NCI-H748 treated with DMSO at 0.1 percent for 48 hours (cell line): ENCODE measurements at places on chromosomes 3 and 15.

GRCh38 chr15:45136378-45136764, 6.6 kb downstream of the DUOX1 start:
- no peak for DNase-seq

DNA sequence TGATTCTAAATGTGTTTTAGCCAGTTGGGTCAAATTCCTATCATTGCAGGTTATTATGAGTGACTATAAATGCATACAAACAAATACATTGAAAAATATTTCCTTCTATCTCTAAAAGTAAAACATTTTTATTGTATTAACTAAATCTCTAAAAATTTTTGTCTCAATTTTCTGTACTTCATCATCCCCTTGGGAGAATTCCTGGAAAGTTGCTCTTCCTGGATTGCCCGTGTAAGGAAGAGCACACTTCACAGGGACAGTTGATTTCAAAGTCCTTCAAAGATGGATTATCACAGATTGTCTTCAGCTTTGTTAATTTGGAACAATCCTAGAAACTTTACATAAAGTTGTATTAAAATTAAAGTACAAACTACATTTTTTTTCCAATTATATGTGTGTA, 595.6 kb downstream of the ROBO1 start:
- no peak for DNase-seq

DNA sequence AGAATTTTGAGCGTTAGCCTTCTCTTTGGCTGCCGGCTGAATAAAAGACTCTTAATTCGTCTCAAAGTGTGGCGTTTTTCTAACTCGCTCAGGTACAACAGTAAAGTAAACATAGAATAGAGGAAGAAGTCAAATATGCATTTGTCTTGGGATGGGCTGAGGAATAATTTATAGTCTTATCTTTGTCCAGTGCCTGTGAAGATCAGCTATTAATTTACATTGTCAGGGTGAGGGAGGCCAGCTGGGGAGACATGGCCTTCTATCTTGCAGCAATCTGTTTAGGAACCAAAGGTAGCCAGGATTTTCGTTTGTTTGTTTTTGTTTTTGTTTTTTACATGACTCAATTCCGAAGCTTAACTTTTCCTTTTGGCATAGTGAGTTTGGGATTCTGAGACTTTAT, 100.2 kb downstream of the VPS8 start:
- no peak for DNase-seq

DNA sequence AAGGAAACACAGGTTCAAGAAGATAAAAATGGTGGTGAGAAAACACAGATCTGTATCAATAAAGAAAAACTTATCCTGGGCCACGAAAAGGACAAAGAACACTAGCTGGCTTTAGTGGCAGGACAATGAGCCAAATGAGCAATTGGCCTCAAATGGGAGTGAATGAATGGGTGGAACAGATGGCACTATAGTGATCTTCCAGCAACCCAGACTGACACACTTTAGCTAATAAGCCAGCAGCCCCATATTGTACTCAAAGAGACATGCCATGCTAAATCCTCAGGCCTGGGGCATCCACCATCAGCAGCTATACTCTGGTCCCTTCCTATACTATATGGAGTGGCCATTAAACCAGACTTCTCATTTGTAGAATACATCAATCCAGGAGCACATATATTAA, 60.0 kb upstream of the GADL1 start:
- no peak for DNase-seq

DNA sequence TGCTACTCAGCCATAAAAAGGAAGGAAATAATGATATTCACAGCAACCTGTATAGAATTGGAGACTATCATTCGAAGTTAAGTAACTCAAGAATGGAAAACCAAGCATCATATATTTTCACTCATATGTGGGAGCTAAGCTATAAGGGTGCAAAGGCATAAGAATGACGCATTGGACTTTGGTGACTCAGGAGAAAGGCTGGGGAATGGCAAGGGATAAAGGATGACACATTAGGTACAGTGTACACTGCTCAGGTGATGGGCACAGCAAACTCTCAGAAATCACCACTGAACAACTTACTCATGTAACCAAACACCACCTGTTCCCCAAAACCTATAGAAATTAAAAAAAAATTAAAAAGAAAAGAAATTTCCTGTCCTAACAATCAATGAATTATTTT, 42.7 kb downstream of the ALCAM start:
- DNase-seq = no peak

GRCh38 chr15:74449095-74449494, 11.9 kb downstream of the UBL7 start:
- DNase-seq = no peak

- DNase-seq = no peak
Observed at GRCh38 chr3:110456001-110456400, 615.6 kb upstream of the NECTIN3 start.

GRCh38 chr15:81723113-81723651, 322.6 kb downstream of the MEX3B start:
- DNase-seq = no peak

GRCh38 chr3:8657804-8658305, 13.3 kb upstream of the SSUH2 start:
- DNase-seq = no peak

DNA sequence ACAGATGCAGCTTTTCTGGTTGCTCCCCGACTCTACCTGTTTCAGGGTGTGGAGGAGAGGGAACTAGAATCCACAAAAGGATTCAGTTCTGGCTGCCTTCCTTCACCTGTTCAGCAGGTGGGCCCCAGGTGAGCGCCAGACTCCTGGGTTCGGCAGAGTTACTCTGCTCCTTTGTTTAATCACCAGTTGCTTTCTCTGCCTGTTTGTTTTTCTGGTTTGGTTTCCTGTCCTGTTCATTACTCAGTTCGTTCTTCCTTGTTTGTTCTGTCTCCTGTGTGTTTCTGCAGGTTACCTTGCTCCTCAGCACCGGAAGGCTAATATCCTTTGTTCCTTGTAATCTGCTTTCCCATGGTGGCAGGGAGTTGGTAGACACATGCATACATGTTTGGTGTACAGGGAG, 508.5 kb upstream of the ATP11B start:
- peak; percentile 84 for DNase-seq

- no peak for DNase-seq
Observed at GRCh38 chr3:7536921-7537320, 676.0 kb downstream of the GRM7 start.

DNA sequence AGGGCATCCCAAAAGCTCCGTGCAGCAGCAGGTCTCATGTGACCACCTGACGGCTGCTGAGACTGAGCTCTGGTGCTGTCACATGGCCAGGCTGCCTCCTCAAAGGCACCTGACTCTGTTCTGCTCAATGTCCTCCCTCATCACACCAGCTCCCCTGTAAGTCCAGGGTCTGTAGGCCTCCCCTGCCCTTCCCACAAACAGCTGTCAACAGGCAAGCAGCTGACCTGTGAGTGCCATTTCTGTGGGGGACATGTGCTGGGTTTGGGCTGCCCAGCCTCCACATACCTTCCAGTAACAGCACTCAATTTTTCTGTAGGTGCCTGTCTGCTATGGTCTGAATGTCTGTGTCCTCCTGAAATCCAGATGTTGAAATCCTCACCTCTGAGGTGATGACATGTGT, 11.2 kb downstream of the NUP210 start:
- no peak for DNase-seq

- DNase-seq = no peak
Observed at GRCh38 chr15:36905908-36906307, 194.4 kb downstream of the MEIS2 start.

DNA sequence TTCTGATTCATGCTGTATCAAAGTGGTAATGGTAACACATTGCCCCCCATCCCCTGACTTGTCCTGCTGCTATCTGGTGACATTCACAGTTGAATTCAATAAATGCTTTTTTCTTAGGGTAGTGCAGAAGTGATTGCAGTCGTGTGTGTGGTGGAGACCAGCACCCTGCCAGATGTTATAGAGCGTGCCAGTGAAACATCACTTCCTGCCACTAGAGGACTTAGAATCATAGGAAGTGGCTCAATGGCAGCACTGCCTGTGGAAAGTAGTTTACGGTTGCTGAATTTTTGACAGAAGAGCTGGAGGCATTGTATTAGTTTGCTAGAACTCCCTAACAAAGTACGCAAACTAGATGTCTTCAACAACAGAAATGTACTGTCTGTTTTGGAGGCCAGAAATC, 37.4 kb upstream of the P2RY12 start:
- no peak for DNase-seq

GRCh38 chr3:150059241-150059640, 88.5 kb upstream of the PFN2 start:
- no peak for DNase-seq

DNA sequence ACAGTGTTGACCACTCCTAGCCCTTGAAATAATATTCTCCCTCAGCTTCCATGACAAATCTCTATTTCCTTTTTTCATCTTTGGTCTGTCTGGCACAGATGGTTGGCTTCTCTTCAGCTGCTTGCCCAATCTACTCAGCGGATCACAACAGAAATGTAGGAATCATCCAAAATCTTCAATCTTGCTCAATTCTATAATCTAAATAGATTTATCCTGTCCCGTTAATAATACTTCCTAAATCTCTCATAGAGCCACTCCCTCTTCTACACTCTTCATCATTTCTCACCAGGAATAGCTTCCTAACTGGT, 3.8 kb downstream of the PEAK1 start:
- DNase-seq = no peak

DNA sequence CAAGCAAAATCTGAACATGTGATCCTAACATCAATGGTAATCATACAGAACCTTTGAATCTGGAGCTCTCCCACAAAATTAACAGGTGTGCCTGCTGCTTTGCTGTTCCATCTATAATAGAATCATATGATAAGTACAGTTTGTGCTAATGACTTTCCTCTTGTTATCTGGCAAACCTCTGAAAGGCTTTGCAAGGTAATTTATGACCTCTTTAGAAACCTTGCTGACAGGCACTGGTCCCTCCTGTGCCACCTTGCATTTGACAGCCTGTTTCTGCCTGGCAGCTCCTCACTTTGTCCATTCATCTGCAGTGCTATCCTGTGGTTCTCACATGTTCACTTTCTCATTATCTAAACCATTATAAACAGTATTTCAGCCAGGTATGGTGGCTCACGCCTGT, 10.2 kb upstream of the HTR3C start:
- no peak for DNase-seq

DNA sequence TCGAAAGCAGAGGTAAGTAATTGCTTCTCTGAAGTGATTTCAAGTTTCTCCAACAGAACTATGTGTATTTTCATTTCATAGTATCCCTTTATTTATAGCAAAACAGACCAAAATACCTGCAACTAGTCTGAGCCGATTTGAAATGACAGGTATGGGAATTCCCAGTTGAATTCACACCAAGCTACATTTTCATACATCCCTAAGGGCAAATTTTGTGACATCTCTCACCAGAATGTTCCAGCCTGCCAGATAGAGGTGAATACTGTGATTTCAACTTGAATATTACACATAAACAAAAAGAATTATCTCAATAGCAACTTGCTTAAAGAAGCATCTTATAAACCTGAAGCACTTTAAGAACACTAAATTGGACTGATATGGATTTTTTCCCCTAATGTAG, 235.7 kb downstream of the SLC9A9 start:
- no peak for DNase-seq

GRCh38 chr15:38299216-38299615, 46.6 kb downstream of the SPRED1 start:
- no peak for DNase-seq

DNA sequence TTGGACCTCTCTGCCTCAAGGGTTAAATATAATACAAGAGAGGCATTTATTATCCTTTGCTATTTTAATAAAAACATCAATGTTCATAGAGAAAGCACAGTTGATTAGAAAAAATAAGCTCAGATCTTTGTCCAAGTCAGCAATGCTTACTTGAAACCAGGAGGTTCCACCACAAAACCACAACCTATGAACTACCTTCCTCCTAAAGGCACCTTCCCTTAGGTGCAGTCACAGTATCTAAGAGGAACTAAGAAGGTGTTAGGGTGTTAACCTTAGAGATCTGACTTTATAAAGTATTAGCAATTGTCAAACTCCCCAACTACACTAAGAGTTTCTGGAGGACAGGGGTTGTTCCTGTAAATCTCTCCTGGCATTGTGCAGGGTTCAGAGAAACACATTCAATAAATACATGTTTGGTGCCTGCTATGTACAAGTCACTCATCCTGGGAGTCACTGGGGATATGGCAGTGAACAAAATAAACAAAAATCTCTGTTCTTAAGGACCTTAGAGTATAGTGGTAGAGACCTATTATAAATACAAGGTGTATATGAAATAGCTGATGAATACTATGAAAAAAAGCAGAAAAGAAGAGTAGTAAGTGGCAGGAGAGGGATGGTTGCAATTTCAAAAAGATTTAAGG, 208.6 kb downstream of the NFKBIZ start:
- DNase-seq = no peak

GRCh38 chr3:129065016-129065719, 4.6 kb downstream of the GP9 start:
- DNase-seq = no peak

- no peak for DNase-seq
Observed at GRCh38 chr3:70501561-70501960, 189.1 kb upstream of the MDFIC2 start.

DNA sequence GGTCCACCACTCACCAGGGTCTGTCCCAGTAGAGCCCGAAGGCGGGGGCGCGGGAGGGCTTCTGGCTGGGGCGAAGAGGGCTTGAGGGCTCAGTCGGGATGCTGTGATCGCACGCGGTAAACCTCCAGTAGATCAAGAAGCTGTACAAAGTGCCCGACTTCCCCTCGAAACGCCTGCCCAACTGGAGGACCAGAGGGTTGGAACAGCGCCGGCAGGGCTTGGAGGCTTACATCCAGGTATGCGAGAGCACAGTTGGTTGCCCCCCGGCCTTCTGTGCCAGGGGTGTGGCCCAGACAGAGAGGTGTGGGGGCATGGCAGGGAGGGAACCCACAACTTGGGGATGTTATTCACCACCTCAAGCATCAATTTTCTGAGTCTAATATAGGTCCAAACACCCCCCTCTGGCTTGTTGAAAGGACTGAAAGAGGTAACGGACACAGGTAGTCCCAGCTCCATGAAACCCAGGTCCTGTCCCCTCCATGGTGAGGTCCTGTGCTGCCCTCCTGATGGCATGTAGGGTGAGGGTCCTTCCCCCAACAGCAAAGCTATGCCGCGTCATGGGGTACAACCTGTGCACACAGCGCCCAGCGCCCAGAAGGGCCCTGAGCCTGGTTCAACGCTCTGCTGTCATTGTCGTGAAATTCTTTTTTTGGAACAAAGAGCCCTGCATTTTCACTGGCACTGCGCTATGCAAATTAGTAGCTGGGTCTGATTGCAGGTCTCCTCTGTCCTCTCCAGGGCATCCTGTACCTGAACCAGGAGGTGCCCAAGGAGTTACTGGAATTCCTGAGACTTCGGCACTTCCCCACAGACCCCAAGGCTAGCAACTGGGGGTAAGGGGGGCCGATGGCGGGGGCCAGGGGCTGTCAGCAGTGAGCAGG, 1.2 kb downstream of the SNX22 start:
- DNase-seq = no peak

DNA sequence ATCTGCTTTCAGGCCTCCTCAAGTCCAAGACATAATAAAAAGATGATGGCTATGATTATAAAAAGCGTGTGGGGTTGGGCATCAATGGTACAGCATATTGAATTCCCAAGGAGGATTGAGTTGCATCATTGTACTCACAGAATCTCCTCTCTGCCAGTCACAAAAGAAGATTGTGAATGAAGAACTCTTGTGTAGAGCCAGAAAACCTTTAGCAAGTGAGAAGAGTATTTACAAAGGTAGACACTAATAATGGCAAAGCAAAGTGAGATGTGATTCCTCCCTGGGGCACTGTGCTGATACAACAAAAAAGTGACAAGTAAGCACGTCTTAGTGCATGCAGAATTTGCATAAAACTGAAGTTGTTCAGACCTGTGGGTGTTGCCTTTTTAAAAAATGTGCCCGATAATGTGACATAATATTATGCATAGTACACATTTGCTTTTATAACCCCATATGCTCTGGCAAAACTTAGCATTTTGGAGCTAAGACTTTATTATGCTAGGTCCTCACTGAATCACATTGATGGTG, 291.2 kb upstream of the TBC1D5 start:
- peak; percentile 72 for DNase-seq

- DNase-seq = no peak
Observed at GRCh38 chr3:133914839-133915600, 19.3 kb upstream of the RAB6B start.
